ENCODE measurements at places on chromosomes 16 and 17. TPM values are rescaled to one million over a fixed set of nuclear protein-coding genes. Genes with fewer than 3 reads are reported as not detected.

FBXO31 gene
- total RNA-seq, result 54.4 TPM

EVPLL gene
- not detected for total RNA-seq

OR4D1 gene
- total RNA-seq, result not detected

TEKT1 gene
- not detected for total RNA-seq

HOXB1 gene
- total RNA-seq, result not detected

CACNG1 gene
- total RNA-seq, result not detected

TBC1D3E gene
- total RNA-seq, result not detected

PIGQ gene
- total RNA-seq, result 24.2 TPM

ARHGAP23 gene
- 32.4 TPM for total RNA-seq

GP1BA gene
- not detected for total RNA-seq

MYOCD gene
- total RNA-seq, result not detected

COA3 gene
- total RNA-seq, result 88.4 TPM

SPNS3 gene
- total RNA-seq, result not detected

OTOA gene
- 0.15 TPM for total RNA-seq

LRRC37B gene
- 4.2 TPM for total RNA-seq

CHST5 gene
- not detected for total RNA-seq

CA7 gene
- not detected for total RNA-seq

TP53TG3 gene
- not detected for total RNA-seq

HMOX2 gene
- 179 TPM for total RNA-seq

CBX8 gene
- 2.6 TPM for total RNA-seq

KRTAP2-3 gene
- not detected for total RNA-seq

KRTAP2-1 gene
- not detected for total RNA-seq

LRRC46 gene
- under 0.01 TPM for total RNA-seq

CDH15 gene
- not detected for total RNA-seq

KRT32 gene
- total RNA-seq, result not detected

GGT6 gene
- total RNA-seq, result not detected

STH gene
- not detected for total RNA-seq

CD300H gene
- total RNA-seq, result not detected

TSPOAP1 gene
- total RNA-seq, result not detected

USP6 gene
- total RNA-seq, result not detected

HBA2 gene
- total RNA-seq, result not detected

CCDC144A gene
- total RNA-seq, result 5.5 TPM

C1QTNF8 gene
- total RNA-seq, result not detected

CBX2 gene
- 8.2 TPM for total RNA-seq

HCRT gene
- not detected for total RNA-seq

DNAI2 gene
- not detected for total RNA-seq

STAC2 gene
- total RNA-seq, result not detected

CCDC92B gene
- not detected for total RNA-seq

ASB16 gene
- not detected for total RNA-seq

TNFRSF17 gene
- not detected for total RNA-seq

RASL10B gene
- 0.32 TPM for total RNA-seq

FOXN1 gene
- total RNA-seq, result not detected

MRPL28 gene
- total RNA-seq, result 111 TPM

NHERF1 gene
- total RNA-seq, result 14.9 TPM

TBC1D28 gene
- total RNA-seq, result not detected

PDE6G gene
- total RNA-seq, result 0.76 TPM

SOX8 gene
- total RNA-seq, result 0.30 TPM

PTX4 gene
- total RNA-seq, result not detected

FDXR gene
- 64.3 TPM for total RNA-seq

HSD3B7 gene
- total RNA-seq, result 2.3 TPM

VTN gene
- 0.30 TPM for total RNA-seq

HIGD1B gene
- not detected for total RNA-seq

ITGAL gene
- total RNA-seq, result not detected

NKD1 gene
- total RNA-seq, result under 0.01 TPM

All from epithelial cell of umbilical artery (primary cell).